ENCODE measurements at places on chromosomes 12 and 14.

- DNase-seq = no peak
Measured at GRCh38 chr12:87136330-87136976, 880.3 kb upstream of the MGAT4C start.

DNA sequence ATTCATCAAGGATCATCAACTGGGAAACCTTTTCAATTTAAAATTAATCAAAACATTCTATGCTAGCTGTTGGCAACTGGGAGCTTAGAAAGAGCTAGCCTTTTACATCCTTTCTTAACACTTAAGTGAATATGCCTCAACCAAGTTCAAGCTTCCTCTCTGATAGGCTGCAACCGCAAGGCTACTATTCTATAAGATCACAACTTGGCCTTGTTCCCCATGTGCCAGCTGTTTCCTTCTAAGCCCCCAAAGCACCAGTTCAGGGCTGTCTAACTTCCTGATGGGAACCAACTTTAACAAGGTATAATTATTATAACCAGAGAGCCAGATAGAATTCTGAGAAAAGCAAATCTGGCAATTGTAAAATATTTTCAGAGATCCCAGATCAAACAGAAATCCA, 37.0 kb downstream of the KCNC2 start:
- peak; percentile 4 for DNase-seq

- DNase-seq = no peak
Measured at GRCh38 chr12:47107926-47108325, 28.2 kb upstream of the AMIGO2 start.

- DNase-seq = no peak
Measured at GRCh38 chr14:89787525-89787924, 167.0 kb downstream of the EFCAB11 start.

GRCh38 chr14:96929950-96930349, 132.8 kb downstream of the VRK1 start:
- DNase-seq = no peak

- peak; percentile 29 for DNase-seq
Measured at GRCh38 chr12:56188778-56189098, 545 bp downstream of the SMARCC2 start.

DNA sequence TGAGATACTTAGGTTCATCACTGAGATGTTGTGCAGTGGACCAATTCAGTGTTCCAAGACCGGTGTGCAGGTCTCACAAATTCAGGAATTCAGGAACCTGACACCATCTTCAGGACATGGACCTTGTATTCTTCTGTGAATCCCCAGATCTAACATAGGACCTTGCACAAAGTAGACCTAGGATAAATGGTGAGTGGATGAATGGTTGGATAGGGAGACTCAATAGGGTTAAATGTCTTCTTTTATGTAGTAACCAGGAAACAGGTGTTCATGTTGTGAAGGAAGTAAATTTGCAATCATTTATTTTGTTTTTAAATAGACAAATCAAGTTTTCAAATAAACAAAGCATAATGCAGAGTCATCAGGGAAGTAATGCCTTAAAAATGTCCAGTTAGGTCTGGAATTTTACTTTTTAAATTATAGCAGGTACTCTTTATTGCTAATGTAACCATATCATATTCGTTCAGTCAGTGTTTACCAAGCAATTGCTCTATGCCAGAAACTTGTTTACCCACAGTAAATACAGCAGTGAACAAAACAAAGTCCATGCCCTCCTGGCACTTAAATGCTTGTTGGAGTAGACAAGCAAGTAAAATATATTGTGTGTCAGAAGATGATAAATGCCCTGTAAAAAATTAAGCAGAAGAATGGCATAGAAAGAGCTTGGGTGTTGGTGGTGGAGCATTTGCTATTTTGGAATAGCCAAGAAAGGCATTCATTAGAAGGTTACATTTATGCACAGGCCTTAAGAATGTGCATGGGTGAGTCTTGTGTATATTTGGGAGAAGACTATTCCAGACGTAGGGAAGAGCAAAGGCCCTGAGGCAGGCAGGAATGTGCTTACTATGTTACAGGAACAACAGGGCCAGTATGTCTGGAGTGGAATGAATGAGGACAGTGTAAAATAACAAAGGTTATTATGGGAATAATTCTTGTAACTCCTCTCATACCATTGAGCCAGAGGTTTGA, 26.3 kb downstream of the RXYLT1 start:
- DNase-seq = peak; percentile 76

DNA sequence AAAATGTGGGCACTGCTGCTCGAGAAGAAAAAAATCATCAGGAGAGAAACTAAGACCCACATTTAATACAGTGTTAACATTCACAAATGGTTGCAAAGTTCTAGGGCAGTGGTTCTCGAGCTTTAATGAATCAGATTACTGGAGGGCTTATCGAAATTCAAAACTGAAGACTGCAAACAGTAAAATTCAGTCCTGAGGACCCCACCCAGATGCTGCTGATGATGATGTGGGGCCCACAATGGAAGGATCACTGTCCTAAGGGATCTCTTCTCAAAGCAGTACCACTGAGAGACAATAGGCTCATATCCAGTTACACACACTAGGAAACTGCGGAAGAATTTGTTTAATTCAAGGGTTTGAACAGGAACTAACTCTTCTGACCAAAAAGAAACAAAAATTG, 31.4 kb downstream of the DICER1 start:
- no peak for DNase-seq

GRCh38 chr14:55721353-55721752, 141.3 kb downstream of the KTN1 start:
- no peak for DNase-seq

DNA sequence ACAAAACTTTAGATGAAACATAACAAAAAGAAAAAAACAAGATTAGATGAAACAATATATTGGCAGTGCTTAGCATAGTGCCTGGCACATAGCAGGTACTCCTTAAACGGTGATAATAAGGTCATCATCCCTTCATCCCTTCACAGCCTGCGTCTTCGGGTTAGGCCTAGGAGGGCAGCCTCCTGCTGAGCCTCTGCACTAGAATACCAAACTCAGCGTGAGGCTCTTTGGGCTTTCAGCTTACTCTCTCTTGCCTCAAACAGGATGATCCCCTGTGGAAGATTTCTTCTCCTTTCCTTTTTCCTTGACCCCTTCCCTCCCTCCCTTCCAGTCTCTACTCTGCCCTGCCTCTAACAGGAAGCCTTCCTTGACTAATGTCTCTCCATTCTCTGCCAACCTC, 14.4 kb upstream of the FIGNL2 start:
- DNase-seq = no peak

DNA sequence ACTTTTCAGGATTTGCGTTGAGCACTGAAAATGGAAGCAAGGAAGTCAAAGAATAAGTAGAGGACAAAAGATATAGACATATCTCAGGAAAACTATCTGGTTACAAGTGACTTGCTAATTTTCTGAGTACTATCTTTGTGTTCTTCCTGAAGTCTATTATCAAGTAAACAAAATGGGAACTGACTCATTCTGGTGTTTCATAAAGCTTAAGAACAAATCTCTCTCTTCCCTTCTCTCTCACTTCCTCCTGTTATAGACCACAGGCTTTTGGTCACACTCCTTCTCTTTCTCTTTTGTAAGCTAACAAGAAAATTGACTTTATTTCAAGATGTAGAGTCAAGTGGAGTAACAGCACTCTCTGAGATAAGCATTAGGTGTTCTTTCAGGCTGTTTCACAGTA, 406.6 kb upstream of the SYT1 start:
- DNase-seq = no peak

DNA sequence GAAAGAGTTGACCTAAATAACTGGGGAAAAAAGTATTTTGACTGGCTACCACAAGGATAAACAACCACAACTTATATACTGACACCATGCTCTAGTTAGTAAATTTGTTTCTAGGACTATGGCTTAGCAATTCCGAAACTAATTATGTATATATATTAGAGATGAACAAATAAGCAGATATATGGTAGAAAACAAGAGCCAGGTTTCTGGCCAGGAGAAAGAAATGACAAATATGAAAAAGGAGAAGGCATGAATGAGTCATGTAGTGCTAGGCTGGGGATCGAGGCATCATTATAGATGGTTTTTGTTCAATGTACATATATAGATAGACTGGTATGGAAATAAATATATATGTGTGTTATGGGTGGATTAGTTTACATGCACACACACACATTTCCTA, 5.5 kb upstream of the LRRC74A start:
- DNase-seq = no peak

GRCh38 chr14:99158646-99159165, 113.3 kb downstream of the BCL11B start:
- no peak for DNase-seq

DNA sequence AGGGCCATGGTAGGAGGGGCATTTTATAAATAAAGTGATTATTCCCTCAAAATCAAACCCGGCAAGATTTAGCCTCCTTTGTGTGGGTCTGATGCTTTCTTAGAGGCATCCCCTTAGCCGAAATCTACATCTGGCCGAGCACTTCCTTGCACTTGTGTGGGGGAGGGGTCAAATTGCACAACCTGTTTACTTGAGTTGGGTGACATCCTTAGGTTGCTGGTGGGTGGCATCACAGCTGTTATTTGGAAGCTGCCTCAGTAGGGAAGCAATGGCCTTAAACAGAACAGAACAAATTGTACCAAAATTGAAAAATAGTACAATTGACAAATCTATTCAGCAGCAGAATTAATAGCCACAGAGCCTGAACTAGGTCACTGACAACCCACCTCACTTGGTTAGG, 546.1 kb downstream of the SNAPC1 start:
- DNase-seq = no peak

DNA sequence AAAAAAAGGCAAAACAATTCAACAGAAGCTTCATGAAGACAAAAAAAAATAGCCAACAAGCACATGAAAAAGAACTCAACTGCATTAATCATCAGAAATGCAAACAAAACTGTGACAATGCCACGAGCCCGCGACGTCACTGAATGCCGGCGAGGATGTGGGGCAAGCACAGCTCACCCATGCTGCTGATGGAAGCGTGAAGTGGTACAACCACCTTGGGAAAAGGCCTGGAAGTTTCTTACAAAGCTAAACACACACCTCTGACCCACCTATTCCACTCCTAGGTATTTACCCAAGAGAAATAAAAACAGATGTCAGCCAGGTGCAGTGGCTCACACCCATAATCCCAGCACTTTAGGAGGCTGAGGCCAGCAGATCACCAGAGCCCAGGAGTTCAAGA, 10.5 kb downstream of the BTBD6 start:
- DNase-seq = no peak

GRCh38 chr14:105863296-105864108, 337.1 kb downstream of the TMEM121 start:
- DNase-seq = no peak

GRCh38 chr12:88998421-88998820, 353.9 kb downstream of the DUSP6 start:
- DNase-seq = no peak

- peak; percentile 70 for DNase-seq
Measured at GRCh38 chr12:106903241-106903945, 52.3 kb upstream of the TMEM263 start.

- no peak for DNase-seq
Measured at GRCh38 chr14:62125793-62126192, 363.6 kb downstream of the SNAPC1 start.

GRCh38 chr12:72543777-72544467, 271.8 kb downstream of the TRHDE start:
- DNase-seq = no peak

GRCh38 chr12:29599381-29599780, 101.9 kb upstream of the OVCH1 start:
- no peak for DNase-seq

- no peak for DNase-seq
Measured at GRCh38 chr12:131194166-131194565, 240.5 kb downstream of the ADGRD1 start.

DNA sequence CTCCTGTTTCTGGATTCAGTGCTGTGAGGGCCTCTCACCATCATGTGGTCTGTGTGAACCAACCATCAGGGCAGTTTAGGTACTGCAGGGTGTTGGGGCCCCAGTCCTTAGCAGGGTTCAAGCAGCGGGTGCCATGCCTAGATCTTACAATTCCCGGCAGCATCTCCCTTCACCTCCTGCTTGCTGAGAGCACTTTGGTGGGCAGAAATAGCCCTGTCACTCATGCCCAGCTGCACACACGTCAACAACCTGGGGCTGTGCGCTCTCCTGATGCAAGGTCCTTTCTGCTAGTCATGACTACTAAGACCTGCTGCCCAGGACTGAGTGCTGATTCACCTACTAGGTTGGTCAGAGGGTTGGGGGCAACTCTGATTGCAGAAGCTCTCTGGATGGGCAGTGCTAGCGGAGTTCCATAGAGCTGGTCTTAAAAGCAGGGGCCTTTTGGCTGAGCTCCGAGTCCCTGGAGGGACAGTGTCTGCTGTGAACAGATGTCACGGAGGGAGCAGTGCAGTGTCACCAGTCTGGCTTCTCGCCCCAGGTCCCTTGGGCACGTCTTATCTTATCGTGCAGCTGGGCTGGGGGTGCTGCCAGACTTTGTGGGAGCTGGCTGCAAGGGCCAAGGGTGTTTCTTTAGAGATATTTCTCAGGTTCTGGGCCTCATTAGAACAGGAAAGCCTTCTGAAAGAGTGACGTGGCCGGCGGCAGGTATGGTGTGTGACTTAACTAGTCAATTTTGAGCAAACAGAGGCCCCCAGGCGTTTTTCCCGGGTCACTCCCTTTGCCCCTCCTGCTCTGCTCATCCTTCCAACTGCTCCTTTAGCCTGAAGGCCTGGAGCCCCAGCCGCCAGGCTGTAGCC, 71.8 kb downstream of the NINJ2 start:
- no peak for DNase-seq

DNA sequence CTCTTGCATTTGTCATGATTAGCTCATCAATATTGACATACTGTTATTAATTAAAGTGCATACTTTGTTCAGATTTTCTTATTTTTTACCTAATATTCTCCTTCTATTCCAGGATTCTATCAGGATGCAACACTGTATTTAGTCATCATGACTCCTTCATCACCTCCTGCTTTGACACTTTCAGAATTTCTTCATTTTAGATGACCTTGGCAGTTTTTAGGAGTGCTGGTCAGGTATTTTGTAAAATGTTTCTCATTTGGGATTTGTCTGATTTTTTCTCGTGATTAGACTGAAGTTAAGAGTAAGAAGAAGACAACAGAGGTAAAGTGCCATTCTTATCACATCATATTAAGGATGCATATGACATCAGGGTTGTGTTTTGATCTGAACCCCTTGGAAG, 167.0 kb upstream of the FOXG1 start:
- no peak for DNase-seq

DNA sequence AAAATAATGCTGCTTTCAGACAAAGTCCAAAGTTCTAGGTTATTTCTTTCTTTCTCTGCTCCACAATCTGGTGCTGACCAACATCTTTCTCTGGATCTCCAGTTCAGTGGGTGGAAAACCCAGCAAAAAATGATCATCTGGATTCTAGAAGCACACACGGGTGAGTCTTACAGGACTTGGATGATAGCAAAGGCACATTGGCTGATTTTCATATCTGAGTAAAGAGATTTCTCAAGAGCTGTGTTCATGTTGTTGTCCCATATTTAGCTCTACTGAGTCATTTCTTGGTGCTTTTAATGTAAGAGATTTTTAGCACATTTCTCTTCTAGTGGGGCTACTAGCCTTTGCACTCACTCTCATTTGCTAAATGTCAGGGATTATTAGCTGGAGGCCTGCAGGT, 336.7 kb downstream of the GALC start:
- no peak for DNase-seq
